ENCODE measurements at places on chromosomes 13 and 19. TPM values are rescaled to one million over a fixed set of nuclear protein-coding genes. Genes with fewer than 3 reads are reported as not detected.

- no peak for DNase-seq
These were observed 247.7 kb downstream of the SLITRK1 start for GRCh38 chr13:83634601-83635000.

The FOXO1 gene
- 21.5 TPM for total RNA-seq

The PODNL1 gene
- 0.48 TPM for total RNA-seq

GRCh38 chr13:108527844-108528243 is 101.6 kb upstream of the MYO16 start:
- no peak for DNase-seq

- no peak for DNase-seq
These were observed 75.4 kb upstream of the ZNF30 start for GRCh38 chr19:34851277-34851804.

The IRS2 gene
- 30.1 TPM for total RNA-seq

DNA sequence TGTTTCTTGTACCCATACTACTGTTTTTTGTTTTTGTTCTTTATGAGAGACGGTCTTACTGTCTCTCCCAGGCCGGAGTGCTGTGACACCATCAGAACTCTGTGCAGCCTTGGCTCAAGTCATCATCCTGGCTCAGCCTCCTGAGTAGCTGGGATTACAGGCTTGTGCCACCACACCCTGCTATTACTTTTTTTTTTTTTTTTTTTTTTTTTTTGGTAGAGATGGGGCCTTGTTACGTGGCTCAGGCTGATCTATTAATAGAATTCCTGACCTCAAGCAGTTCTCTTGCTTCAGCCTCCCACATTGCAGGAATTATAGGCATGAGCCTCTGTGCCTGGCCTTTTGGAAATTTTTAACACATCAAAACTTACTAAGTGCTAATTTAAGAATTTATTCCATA is 2.9 kb upstream of the ZNF304 start:
- no peak for DNase-seq

DNA sequence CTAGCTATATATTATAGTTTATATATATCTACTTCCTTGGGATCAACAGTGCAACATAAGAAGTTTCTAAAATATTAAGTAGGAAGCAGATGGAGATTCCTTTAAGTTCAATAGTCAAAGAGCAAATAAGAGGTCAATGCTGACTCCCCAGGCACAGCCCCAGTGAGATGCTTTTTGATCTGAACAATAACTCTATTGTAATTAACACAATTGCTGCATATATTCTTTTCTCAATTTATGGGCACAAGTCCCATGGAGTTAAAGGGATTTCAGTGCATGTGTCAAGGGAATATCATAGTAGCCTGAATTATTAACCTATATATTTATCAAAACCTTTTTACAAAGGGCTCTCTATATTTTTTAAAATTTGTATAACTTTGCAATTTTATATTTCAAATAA is 180.8 kb downstream of the SPRY2 start:
- no peak for DNase-seq

- DNase-seq: no peak
These were observed 113.1 kb downstream of the PCDH9 start for GRCh38 chr13:67117010-67117550.

The CPT1C gene
- total RNA-seq: 7.8 TPM

DNA sequence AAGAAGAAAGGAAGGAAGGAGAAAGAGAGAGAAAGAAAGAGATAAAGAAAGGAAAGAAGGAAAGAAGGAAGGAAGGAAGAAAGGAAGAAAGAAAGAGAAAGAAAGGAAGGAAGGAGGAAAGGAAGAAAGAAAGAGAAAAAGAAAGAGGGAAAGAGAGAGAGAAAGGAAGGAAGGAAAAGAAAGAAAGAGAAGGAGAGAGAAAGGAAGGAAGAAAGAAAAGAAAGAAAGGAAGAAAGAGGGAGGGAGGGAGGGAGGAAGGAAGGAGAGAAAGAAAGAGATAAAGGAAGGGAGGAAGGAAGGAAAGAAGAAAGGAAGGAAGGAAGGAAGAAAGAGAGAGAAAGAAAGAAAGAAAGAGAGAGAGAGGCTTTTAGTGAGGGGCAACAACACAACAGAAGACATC is 135.1 kb upstream of the VSTM2B start:
- no peak for DNase-seq

DNA sequence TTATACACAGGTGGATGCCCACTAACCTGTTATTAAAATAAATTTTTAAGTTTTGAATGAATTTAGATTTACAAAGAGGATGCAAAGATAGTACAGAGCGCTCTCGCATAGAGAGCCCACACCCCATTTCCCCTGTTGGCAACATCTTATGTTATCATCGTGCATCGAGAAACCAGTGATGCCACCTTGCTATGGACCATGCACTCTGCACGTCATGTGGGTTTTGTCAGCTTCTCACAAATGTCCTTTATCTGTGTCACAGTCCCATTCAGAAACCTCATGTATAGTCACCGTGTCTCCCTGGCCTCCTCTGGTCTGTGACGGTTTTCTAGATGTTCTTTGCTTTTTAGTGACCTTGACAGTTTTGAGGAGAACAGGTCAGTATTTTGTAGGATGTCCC is 60.0 kb downstream of the ING1 start:
- no peak for DNase-seq

- DNase-seq: no peak
These were observed 3.6 kb upstream of the CEACAM3 start for GRCh38 chr19:41792513-41793413.

The BST2 gene
- total RNA-seq: 3.8 TPM

- no peak for DNase-seq
These were observed 1.1 kb upstream of the SMIM24 start for GRCh38 chr19:3481241-3482090.

GRCh38 chr19:15837221-15837731 is 21.8 kb upstream of the OR10H1 start:
- DNase-seq: no peak

The AMER2 gene
- total RNA-seq: 0.14 TPM

DNA sequence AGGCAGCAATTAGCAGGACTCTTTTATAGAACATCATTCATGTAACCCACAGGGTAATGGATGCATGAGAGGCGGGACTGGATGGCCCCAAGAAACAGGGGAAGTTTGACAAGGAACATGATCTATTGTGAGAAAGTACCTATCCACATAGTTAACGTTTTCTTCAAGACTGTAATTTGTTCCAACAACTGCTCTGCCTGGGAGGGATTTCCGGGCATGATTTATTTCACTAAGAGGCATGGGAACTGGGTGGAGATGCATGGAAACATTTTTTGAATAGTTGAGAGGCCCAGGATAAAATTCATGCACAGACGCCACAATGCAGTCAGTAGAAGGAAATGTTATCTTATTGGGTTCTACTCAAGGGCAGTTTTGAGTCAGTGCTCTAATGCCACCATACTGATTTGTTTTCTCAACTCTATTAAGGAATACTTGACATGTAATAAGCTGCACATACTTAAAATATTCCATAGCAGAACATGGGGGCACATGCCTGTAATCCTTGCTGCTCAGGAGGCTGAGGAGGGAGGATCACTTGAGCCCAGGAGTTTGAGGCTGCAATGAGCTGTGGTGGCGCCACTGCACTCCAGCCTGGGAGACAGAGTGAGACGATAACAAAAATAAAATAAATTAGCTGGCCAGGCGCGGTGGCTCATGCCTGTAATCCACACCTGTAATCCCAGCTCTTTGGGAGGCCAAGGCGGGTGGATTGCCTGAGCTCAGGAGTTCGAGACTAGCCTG is 9.9 kb upstream of the ATG4D start:
- no peak for DNase-seq

The ZNF20 gene
- 9.0 TPM for total RNA-seq

DNA sequence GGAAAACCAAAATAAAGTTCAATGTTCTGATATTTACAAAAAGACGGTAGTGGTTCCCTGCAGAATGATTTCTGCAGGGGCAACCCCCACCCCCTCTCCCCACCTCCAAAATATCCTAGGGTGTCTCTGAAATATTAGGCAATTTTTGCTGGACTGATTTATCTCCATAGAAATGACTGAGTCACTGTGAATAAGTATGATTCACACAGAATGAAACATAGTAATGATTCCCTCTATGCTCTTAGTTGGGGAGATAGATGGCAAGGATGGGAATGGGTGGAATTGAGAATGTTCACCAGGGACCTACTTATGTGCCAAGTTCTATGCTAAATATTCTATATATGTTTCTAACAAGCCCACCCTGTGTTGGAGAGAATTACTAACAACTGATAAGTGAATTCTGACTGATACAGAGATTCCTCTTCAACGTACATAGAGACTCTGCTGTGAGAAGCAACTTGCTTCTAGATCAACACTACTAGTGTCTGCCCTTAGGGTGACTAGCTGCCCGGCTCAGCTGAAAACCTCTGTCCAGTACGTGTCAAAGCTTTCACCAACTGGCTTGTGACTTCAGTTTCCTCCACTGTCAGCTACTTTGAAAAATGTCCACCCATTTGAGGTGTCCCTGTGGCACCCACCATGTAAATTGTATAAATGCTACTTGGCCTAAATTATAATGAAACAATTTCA is 38.4 kb upstream of the RAP2A start:
- DNase-seq: no peak

DNA sequence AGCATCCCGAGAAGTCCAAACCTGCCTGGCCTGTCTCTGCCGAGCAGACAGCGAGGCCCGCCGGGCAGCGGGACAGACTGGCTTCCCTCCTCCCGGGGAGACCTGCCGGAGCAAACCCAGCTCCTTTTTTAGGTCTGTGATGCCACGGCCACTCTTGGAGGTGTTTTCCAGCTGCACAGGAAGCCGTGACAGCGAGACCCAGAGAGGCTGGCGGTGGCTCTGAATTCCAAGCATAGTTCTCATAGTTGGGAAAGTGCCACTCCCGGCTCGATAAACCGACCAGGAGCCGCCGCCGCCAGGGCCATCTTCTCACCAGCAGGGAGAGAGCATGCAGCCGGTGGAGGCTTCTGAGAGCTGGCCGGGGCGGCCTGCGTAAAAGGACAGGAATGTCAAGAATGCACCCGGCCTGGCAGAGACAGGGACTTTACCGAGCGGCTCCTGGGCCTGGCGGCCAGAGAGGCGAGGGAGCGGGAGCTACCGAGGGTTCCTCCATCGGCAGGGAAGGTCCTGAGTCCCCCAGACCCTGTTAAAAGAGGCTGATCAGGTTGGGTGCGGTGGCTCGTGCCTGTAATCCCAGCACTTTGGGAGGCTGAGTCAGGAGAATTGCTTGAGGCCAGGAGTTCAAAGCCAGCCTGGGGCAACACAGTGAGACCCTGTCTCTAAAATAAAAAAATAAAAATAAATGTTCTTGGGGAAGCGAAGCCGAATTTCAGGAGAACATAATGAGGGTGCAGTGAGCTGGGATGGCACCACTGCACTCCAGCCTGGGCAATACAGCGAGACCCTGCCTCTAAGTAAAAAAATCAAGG is 64.9 kb downstream of the GADD45B start:
- DNase-seq: peak; percentile 93

The METTL21C gene
- not detected for total RNA-seq

GRCh38 chr13:107296804-107297203 is 728.9 kb upstream of the ARGLU1 start:
- DNase-seq: no peak

- peak; percentile 68 for DNase-seq
These were observed 1.5 kb downstream of the HS6ST3 start for GRCh38 chr13:96091164-96092117.

DNA sequence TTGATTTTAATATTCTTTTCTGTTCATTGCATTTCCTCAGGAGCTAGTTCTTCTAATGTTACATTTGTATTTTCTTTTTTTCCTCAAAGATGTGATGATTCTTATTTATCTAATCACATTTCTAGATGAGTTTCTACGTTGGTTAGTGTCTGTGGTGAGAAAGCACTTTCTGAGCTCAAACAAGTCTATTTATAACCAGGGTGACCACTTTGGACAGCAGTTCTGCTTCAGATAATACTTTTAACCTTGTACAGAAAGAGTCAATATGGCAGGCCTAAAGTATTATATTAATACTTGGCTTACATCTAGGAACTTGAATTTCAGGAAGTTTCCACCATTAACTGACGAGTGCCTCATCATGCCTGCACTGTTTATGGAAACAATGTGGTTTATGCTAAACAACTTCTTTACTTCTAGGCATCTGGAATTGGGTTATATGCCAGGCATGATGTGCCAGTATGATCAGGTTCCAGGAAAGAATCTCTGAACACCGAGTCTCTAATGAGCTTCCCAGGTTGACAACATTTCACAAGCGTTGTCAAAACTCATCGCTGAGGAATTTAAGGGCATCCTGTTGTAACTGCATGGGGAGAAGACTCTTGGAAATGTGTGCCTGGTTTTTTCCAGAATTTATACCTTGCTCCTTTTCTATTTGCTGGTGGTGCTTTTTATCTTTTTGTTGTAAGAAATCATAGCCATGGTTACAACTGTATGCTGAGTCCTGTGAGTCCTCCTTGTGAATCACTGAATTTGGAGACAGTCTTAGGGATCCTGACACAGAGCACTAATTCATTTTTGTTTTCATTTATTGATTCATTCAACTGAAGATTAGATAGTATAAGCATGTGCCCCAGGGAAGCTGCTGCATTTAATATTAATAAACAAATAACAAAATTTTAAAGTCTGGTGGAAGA is 344.4 kb upstream of the PCDH9 start:
- no peak for DNase-seq

The ZNF729 gene
- total RNA-seq: not detected

- no peak for DNase-seq
These were observed 44.0 kb downstream of the MIPEP start for GRCh38 chr13:23845105-23845725.

- DNase-seq: no peak
These were observed 830.2 kb upstream of the SPRY2 start for GRCh38 chr13:81171065-81171647.

GRCh38 chr19:27909861-27910260 is 1303.1 kb downstream of the UQCRFS1 start:
- DNase-seq: no peak

The PRMT1 gene
- total RNA-seq: 195 TPM

- no peak for DNase-seq
These were observed 60.5 kb downstream of the EFNB2 start for GRCh38 chr13:106474912-106475311.

The C19orf73 gene
- 2.6 TPM for total RNA-seq

The SPIB gene
- total RNA-seq: 3.0 TPM

DNA sequence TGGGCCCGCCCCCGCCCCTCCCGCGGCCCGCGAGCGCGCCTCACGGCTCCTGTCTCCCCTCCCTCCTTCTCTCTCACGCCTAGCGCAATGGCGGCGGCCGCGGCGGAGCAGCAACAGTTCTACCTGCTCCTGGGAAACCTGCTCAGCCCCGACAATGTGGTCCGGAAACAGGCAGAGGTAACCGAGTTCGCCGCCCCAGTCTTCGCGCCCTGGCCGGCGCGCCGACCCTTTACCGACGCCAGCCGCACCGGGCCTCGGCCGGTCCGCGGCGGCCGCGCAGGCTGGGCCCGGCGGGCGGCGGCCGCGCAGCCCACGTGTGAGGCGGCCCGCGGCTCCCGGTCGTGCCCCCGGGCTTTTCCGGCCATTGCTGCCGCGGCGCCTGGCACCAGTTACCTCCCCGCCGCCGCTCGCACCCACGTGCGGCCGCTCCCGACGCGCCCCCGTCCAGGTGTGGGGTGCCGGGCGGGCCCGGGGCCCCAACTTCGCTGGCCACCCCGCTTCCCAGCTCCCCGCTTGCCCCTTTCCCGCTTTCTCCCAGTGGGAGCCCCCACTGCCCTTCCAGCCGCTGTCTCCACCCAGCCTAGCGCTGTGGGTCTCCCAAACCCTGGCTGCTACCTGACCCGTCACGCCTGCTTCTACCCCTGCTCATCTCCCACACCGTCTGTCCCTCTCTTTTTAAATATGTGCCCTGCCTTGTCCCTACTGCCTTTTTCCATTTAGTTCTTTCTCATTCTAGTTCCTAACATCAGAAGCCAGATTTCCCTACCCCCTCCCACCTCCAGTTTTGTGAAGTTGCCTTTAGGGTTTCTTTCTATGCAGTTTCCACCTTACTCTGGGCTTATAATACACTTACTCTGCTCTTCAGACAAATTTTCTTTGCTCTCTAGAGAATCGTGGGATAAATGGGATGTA is 23.4 kb downstream of the IPO5 start:
- DNase-seq: no peak

The SELENOV gene
- 1.1 TPM for total RNA-seq

Measured in type B pancreatic cell (in vitro differentiated cells).